ENCODE measurements at places on chromosomes 16 and 17. TPM values are rescaled to one million over a fixed set of nuclear protein-coding genes. Genes with fewer than 3 reads are reported as not detected.

- peaks cover 13% of the 10 kb centered on the region for H3K4me1 ChIP-seq
- peak; percentile 75 for DNase-seq
- no peaks in the 10 kb centered on the region for H3K36me3 ChIP-seq
These were observed 841 bp downstream of the C16orf89 start for GRCh38 chr16:5064915-5065314.

- no peaks in the 10 kb centered on the region for H3K4me1 ChIP-seq
- H3K27me3 ChIP-seq = no peaks in the 10 kb centered on the region
- H3K36me3 ChIP-seq = no peaks in the 10 kb centered on the region
- no peak overlapping the region for H3K27ac ChIP-seq
- DNase-seq = no peak
These were observed 688.2 kb upstream of the KIF2B start for GRCh38 chr17:53134548-53134947.

- peak; percentile 38 for DNase-seq
- peak overlapping the region; percentile 83 for H3K27ac ChIP-seq
- no peaks in the 10 kb centered on the region for H3K27me3 ChIP-seq
- peaks cover 46% of the 10 kb centered on the region for H3K4me1 ChIP-seq
These were observed 69.9 kb downstream of the ABR start for GRCh38 chr17:1109606-1110540.

Gene TLCD2
- total RNA-seq = 1.7 TPM

GRCh38 chr17:76251478-76252039 is 11.3 kb upstream of the RNF157 start:
- no peaks in the 10 kb centered on the region for H3K4me1 ChIP-seq
- no peaks in the 10 kb centered on the region for H3K36me3 ChIP-seq
- no peak overlapping the region for H3K4me3 ChIP-seq
- H3K27me3 ChIP-seq = no peaks in the 10 kb centered on the region
- DNase-seq = no peak
- H3K27ac ChIP-seq = peak overlapping the region; percentile 22

Gene PRDM7
- not detected for total RNA-seq

- H3K4me1 ChIP-seq = no peaks in the 10 kb centered on the region
- H3K27me3 ChIP-seq = no peaks in the 10 kb centered on the region
- H3K27ac ChIP-seq = no peak overlapping the region
- no peak overlapping the region for H3K4me3 ChIP-seq
These were observed 213.9 kb downstream of the PARN start for GRCh38 chr16:14416184-14416583.

Gene CTRB2
- not detected for total RNA-seq

DNA sequence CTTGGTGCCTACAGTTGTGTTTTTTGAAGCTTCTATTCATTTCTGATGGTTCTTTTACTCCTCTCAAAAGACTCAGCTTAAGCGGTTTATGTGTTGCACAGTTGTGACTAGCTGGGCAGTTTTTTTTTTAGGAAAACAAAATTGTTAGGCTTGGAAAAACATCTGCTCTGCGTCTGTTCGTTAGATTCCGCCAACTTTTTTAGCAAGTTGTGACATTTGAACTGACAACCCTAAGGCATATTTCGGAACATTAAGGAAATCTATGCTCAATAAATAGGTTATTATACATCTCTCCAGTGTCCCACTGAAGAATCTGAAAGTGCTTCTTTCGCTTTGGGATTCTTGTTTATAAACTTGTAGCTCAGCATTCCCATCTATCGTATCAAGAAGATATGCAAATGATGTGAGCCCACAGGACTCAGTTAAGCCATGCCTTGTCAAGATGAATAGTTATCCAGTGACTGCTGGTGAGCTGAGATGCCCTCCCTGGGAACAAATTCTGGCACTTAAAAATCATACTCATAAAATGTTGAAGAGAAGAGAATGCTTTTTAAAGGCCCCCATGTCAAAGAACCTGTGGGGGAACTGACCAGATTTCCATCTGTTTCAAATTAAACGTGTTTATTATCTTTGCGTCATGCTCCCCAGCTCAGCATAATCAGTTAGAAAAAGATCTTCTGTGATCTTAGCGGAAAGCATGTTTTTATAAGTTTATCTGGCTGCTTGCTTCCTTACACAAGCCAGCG is 109.0 kb upstream of the FAM20A start:
- H3K36me3 ChIP-seq = no peaks in the 10 kb centered on the region
- no peaks in the 10 kb centered on the region for H3K4me1 ChIP-seq
- H3K4me3 ChIP-seq = no peak overlapping the region
- no peaks in the 10 kb centered on the region for H3K27me3 ChIP-seq

- DNase-seq = no peak
- no peaks in the 10 kb centered on the region for H3K4me1 ChIP-seq
These were observed 21.9 kb downstream of the PRKAR1A start for GRCh38 chr17:68533887-68534694.

Gene EVI2B
- total RNA-seq = 11.8 TPM

Gene USP36
- 54.6 TPM for total RNA-seq

GRCh38 chr16:9545522-9546437 is 454.3 kb downstream of the HAPSTR1 start:
- H3K4me1 ChIP-seq = peaks cover 10% of the 10 kb centered on the region
- DNase-seq = no peak
- H3K27me3 ChIP-seq = no peaks in the 10 kb centered on the region
- H3K27ac ChIP-seq = no peak overlapping the region
- H3K4me3 ChIP-seq = no peak overlapping the region
- no peaks in the 10 kb centered on the region for H3K36me3 ChIP-seq

GRCh38 chr16:75495076-75495674 is at the start of gene CHST6:
TSS of gene CHST6 (minus strand) at chr16:75495441. CDS start at chr16:75479828, 15,613 bp downstream.
- no peaks in the 10 kb centered on the region for H3K36me3 ChIP-seq
- peaks cover 12% of the 10 kb centered on the region for H3K4me1 ChIP-seq
- no peaks in the 10 kb centered on the region for H3K27me3 ChIP-seq
- no peak within 1 kb of the TSS for H3K4me3 ChIP-seq
- DNase-seq = peak; percentile 54
- no peak within 1 kb of the TSS for H3K27ac ChIP-seq

Gene PSMD3
- total RNA-seq = 65.0 TPM

- H3K27me3 ChIP-seq = no peaks in the 10 kb centered on the region
- H3K4me3 ChIP-seq = no peak overlapping the region
- H3K36me3 ChIP-seq = no peaks in the 10 kb centered on the region
- no peak overlapping the region for H3K27ac ChIP-seq
- DNase-seq = no peak
These were observed 25.7 kb downstream of the C17orf100 start for GRCh38 chr17:6677158-6677831.

DNA sequence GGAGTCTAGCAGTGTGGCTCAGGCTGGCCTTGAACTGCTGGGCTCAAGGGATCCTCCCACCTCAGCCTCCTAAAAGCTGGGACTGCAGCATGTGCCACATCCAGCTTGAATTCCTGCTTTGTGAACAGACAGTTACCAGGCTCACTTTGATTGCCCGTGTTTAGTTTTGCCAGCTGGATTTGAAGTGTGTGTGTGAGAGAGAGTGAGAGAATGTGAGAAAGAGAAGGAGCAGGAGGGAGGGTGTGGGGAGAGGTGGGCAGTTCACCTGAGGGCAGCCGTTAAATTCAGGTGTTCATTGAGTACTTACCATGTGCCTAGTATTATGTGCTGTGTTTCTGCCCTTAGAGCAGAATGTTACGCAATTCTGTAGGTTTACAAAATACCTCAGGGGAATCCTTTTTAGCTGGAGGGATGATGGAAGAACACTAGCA is 4.7 kb downstream of the DUSP14 start:
- H3K4me3 ChIP-seq = no peak overlapping the region
- H3K27me3 ChIP-seq = no peaks in the 10 kb centered on the region
- peaks cover 40% of the 10 kb centered on the region for H3K4me1 ChIP-seq
- no peak overlapping the region for H3K27ac ChIP-seq
- no peaks in the 10 kb centered on the region for H3K36me3 ChIP-seq
